ENCODE measurements at places on chromosomes 5 and 9. TPM values are rescaled to one million over a fixed set of nuclear protein-coding genes. Genes with fewer than 3 reads are reported as not detected.

SH3RF2 gene
- 1.2 TPM for total RNA-seq

TEX48 gene
- not detected for total RNA-seq

SLC25A2 gene
- total RNA-seq: not detected

PTCH1 gene
- total RNA-seq: 3.6 TPM

DIRAS2 gene
- total RNA-seq: 0.13 TPM

GTF3C5 gene
- total RNA-seq: 75.7 TPM

GMCL2 gene
- total RNA-seq: not detected

PCDHGA3 gene
- 0.57 TPM for total RNA-seq

GRCh38 chr9:19161257-19162025 lies 34.1 kb upstream of the PLIN2 start:
- DNase-seq: peak; percentile 94

DNA sequence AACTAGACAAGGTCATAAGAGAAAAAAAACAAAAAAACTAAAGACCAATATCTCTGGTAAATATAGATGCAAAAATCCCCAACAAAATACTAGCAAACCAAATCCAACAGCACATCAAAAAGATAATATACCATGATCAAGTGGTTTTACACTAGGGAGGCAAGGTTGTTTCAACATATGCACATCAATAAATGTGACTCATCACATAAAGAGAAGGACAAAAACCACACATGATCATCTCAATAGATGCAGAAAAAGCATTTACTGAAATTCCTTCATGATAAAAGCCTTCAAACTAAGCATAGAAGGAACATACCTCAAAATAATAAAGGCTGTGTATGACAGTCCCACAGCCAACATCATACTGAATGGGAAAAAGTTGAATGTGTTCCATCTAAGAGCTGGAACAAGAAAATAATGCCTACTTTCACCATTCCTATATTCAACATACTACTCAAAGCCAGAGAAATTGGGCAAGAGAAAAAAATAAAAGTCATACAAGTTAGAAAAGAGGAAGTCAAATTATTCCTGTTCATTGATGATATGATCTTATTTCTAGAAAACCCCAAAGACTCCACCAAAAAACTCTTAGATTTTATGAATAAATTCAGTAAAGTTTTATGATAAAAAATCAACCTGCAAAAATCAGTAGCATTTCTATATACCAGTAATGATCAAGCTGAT lies 72.2 kb upstream of the FAM169A start:
- peak; percentile 18 for DNase-seq

DNA sequence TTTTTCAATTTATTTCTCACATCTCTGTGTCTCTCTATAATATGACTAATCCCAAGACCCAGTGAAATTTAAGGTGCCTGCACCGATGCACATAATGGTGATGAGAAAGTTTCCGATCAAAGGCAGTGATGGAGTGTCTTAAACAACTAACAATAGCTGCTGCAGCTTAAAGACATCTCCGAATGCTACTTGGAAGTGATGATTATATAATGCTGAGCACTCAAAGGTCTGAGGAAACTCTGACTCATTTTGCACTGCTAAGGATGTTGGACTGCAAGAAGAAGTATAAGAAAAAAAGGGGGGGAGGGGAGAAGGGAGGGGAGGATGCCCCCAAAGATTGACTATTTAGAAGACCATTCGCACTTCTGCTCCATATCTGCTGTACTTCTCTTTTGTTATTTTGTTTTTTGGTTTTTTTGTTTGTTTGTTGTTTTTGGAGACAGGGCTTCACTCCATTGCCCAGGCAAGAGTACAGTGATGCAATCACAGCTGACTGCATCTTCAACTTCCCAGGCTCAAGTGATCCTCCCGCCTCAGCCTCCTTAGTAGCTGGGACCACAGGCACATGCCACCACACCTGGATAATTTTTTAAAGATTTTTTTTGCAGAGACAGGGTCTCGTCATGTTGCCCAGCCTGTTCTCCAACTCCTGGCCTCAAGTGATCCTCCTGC lies 192.2 kb downstream of the HSD17B3 start:
- DNase-seq: no peak

- DNase-seq: no peak
These were observed at the start of gene PRRT1B for GRCh38 chr9:131545003-131545785. TSS of gene PRRT1B (plus strand) at chr9:131545523. CDS start at chr9:131545616, 93 bp downstream.

DNA sequence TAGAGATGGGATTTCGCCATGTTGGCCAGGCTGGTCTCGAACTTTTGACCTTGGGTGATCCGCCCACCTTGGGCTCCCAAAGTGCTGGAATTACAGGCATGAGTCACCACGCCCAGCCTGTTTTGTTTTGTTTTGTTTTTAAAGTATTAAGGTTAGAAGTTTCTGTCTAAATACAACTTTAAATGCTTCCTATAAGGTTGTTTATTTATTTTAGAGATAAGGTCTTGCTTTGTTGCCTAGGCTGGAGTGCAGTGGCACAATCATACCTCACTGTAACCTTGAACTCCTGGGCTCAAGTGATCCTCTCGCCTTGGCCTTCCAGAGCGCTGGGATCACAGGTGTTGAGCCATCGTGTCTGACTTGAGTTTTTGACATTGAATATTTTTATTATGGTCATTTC lies 11.4 kb downstream of the MRRF start:
- peak; percentile 32 for DNase-seq

- DNase-seq: no peak
These were observed 1.1 kb downstream of the SSNA1 start for GRCh38 chr9:137189297-137190295.

DNA sequence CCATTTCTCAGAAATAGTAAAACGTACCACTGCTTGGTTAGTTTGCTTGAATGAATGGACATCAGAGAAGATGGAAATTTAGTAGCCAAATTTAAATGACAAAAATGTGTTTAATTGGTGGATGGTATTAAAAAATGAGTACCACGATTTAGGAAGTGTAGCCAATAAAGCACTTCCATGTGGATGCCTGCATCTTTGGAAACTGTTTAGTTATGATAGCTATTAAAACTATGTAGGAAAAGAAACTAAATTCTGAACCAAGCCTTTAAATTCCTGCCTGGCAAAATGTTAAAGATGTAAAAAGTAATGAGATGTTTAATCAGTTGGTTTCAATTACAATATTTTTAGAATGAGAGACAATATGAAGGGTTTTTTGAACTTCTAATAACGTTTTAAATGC lies 94.8 kb downstream of the NUDT12 start:
- no peak for DNase-seq

DNA sequence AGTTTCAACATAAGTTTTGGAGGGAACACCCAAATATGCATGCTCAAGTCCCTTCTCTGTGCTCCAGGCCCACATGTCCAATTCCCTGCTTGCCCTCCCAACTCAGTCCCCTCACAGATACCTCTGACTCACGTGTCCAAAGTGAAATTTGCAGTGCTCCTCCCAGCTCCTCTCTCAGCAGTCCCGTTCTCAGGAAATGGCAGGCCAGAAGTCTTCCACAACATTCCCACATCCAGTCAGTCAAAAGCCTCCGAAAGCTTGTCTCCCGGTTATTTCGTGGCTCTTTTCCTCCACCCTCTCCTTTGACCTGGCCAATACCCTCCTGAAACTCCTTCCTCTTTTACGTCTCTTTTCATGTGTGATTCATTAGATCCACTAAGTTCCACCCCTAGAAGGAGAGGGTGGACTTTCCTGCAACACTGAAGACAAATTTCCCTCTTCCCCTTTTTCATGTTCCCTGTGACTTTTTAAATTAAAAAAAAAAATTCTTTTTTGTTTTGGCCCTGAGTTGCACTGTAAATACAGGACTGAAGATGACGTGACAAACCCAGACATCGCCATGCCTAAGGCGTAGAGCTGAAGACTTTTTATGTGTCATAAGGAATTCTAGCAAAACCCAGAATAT lies 12.8 kb upstream of the MGAT1 start:
- DNase-seq: no peak

DNA sequence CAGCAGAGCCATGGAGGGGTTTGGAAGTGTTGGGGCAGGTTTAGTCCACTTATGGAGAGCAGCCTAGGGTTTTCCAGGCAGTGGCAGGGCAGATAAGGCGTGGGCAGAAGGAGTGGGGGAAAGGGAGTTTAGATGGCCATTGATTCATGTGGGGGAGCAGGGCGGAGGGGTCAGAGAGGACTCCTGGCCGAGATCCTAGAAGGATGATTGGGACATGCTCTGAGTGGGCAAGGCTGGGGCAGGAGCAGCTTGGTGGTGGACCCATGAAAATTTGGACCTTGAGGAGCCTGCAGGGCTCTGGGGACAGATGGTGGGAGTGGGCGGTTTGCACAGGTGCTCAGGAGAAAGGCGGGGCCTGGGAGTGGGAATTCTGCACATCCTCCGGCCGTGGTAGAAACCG lies 18.1 kb upstream of the TOR2A start:
- no peak for DNase-seq
